Activated CD4-positive, alpha-beta T cell treated with anti-CD3 and anti-CD28 coated beads, Interleukin-2, amount 50 U/mL, for 1 hour (primary cell): ENCODE measurements at places on chromosomes 6 and 20.

DNA sequence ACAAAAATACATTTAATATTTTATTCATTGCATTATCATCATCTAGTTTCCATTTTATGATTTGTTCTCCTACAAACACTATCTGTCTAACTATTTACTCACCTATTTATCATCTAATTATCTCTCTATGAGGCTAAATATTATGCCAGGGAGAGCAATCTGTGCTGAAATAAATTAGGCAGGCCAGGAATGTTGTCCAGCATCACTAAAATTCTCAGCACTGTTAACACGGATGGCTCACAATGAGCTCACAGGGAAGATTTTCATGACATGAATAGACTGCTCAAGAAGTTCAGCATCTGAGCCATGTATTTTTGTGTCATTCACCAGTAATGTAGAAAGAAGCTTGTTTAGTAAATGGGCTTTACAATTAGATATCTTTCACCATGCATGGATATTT is 1277.2 kb downstream of the GRIK2 start:
- DNase-seq = no peak

- no peak for DNase-seq
Measured at GRCh38 chr6:5981126-5982026, 25.3 kb downstream of the NRN1 start.

- DNase-seq = no peak
Measured at GRCh38 chr6:40733770-40734396, 146.7 kb upstream of the LRFN2 start.

- no peak for DNase-seq
Measured at GRCh38 chr6:112931832-112932231, 584.7 kb downstream of the RFPL4B start.

DNA sequence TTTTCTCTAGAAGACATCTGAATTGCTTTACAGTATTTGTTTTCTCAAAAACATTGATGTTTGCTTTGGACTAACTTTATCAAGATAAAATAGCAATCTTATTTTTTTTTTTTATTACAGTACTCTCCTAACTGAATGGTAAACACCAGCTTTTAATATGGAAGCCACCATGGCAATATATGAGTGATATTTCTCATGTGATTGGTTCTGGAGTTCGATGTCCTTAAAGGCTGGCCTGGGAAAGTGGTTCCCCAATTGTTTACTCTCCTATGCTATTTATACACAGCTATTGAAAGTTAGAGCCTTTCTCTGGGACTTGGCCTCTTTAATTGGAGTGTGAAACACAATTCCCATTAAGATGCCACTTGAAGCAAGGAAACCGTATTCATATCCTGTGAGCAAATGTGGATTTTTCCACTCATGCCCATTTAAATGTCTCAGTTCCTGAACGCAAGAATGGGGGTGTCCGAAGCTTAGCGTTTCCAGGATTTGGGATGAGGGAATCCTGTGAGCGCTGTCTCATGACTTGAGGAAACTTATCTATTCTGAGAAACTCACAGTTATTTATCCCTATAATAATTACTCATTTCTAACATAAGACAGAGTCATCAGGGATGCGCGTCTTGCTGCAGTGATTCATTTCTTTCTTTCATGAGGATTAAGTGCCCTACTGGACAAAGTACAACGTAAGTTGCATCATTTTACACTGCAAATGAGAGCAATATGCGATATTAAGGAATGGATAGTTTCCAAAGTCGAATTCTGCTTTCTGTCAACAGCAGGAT is 143.3 kb upstream of the PREP start:
- no peak for DNase-seq

GRCh38 chr20:9218531-9218961 is 149.7 kb downstream of the PLCB4 start:
- DNase-seq = no peak

- no peak for DNase-seq
Measured at GRCh38 chr6:127851197-127851596, 49.7 kb downstream of the THEMIS start.

- no peak for DNase-seq
Measured at GRCh38 chr20:43988451-43988850, 73.8 kb downstream of the TOX2 start.

- DNase-seq = no peak
Measured at GRCh38 chr6:168313431-168314011, 6.1 kb downstream of the DACT2 start.

DNA sequence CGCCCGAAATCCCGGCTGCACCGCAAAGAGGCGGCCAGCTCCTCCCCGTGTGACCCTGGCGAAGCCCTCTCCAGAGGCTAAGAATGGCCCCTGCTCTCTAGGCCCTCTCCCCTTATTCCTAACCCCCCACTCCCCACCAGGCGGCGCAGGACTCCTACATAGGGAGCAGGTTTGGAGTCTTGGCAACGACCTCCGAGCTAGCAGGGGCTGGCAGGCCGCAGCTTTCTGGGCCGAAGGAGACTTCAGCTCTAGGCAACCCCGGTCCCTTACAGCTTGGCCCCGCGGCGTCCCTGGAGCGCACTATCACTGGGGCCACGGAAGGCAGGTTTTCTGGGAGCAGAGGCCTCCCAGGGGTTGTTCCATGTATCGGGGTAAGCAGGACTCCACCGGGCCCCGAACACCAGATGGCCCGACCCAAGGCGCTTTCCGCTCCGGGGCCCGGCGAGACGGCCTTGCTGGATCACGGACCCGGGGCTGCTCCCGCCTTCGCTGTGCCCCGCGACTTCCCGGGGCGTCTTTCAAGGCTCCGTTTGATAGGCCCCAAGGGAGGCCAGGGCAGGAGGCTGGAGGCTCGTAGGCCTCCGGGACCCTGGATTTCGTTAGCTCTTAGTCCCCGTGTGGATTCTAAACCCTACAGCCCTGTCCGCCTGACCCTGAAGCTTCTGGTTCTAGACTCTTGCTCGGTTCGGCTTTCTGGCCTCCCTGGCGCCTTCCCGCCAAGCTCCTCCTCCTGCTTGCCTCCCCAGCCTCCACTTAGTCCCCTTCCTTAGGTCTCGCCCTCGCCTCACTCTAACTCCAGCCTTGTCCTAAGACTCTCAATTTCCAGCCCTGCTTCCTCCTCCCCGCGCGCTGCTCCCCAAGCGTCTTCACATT is 1.9 kb downstream of the SLC32A1 start:
- peak; percentile 39 for DNase-seq
